ENCODE measurements at places on chromosomes 11 and 22.

- DNase-seq, result no peak
Measured at GRCh38 chr11:111531687-111532364, 8.7 kb upstream of the LAYN start.

DNA sequence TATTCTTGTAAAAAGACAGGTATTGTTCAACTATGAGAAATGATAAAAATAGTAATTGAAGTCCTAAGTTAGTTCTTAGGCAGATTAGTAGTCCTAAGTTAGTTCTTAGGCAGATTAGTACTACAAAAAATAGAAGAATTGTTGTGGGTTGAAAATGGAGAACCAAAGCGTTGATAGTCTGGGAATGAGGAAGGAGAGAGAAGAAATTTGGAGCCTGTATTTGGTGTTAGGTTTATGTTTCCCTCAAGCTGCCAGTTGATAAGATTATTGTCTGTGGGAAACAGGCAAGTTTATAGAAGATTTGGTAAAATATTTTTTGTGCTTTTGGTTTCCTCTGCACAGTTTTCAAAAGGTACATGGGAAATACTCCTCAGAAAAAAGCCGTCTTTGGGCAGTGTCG is 3.6 kb downstream of the BCO2 start:
- DNase-seq, result no peak

GRCh38 chr11:95585069-95585751 is 204.4 kb downstream of the FAM76B start:
- DNase-seq, result no peak

DNA sequence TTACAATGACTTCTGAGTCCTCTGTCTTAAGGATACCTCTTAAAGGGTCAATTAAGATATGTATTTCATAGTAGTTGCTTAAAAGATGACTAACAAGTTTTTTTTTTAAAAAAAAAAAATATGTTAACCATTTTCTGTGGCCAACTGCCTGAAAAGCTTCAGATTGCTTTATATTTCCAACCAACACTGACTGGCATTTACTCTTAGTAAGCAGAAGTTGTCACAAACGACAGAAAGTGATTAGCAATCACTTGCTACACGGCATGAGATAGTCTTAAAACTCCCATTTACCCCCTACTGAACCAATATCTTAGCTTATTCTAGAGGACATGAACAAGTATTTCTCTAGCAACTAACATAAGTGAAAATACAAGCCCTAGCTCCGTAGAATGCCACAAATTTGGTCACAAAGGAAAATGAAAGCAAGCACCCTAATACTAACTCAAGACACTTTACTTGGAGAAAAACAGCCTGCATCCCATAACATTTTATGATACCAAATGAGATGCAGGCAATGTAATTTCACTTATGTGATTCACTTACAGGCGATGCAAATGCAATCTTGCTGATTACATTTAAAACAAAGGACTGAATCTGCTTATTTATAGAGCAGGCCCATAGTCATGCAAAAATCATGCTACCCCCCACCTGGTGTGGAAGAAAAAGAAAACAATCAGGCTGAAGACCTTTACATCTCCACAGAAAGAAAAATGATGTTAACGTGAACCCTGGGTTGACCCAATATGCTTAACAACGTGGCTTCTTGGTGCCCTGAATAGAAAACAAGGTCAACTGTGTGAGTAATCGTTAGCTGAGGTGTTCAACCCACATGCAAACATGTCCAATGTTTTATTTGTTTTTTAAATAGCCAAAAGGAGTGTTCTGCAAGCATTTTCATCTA is 25.7 kb downstream of the MPPED2 start:
- no peak for DNase-seq
